Activated T-helper 1 cell treated with anti-CD3 and anti-CD28 coated beads, Interleukin-12 subunit alpha, Interleukin-12 subunit beta, Interleukin-2, Interleukin-4 antibody, amounts not matched to agents 30 ng/mL and 10 ng/mL and 1 ng/mL, durations not matched to agents 14 hours and 24 hours and 36 hours (primary cell): ENCODE measurements at places on chromosomes 6 and 20. TPM values are rescaled to one million over a fixed set of nuclear protein-coding genes. Genes with fewer than 3 reads are reported as not detected.

Gene PPIL4
- 25.0 and 26.1 TPM in 2 replicates for total RNA-seq

Gene BEND6
- 0.07 TPM in 1 of 2 replicates, not detected in the other for total RNA-seq

Gene CD93
- total RNA-seq = 1.2 and 1.3 TPM in 2 replicates

Gene DCBLD1
- 3.9 and 4.5 TPM in 2 replicates for total RNA-seq

Gene CALHM5
- total RNA-seq = not detected in 2 replicates

Gene CYP21A2
- total RNA-seq = 0.34 and 0.36 TPM in 2 replicates

Gene SGK2
- total RNA-seq = 0.17 TPM in 1 of 2 replicates, not detected in the other

Gene ZC2HC1B
- 0.24 TPM in 1 of 2 replicates, not detected in the other for total RNA-seq

Gene HLA-DRA
- total RNA-seq = 39.3 and 40.1 TPM in 2 replicates

Gene SPEF1
- total RNA-seq = 0.12 TPM in 1 of 2 replicates, not detected in the other

Gene TSPYL4
- total RNA-seq = 20.4 and 21.4 TPM in 2 replicates

Gene LPA
- not detected in 2 replicates for total RNA-seq

Gene PPIL6
- 0.13 and 0.29 TPM in 2 replicates for total RNA-seq

Gene CDH26
- total RNA-seq = 0.41 and 0.56 TPM in 2 replicates

Gene BPI
- total RNA-seq = not detected in 2 replicates

Gene RBBP8NL
- not detected in 2 replicates for total RNA-seq

Gene TMEM170B
- 0.78 and 0.86 TPM in 2 replicates for total RNA-seq

Gene ZFP57
- total RNA-seq = 2.4 and 2.7 TPM in 2 replicates

Gene SAMD10
- 29.4 and 34.9 TPM in 2 replicates for total RNA-seq

Gene ADGRB3
- total RNA-seq = not detected in 2 replicates

Gene FAM110A
- total RNA-seq = 19.0 and 21.1 TPM in 2 replicates

Gene PTCRA
- total RNA-seq = not detected in 2 replicates

Gene UNC5CL
- 0.93 and 0.99 TPM in 2 replicates for total RNA-seq

Gene IL17F
- 0.27 TPM in 1 of 2 replicates, not detected in the other for total RNA-seq

Gene SLC2A10
- not detected in 2 replicates for total RNA-seq

Gene CCN2
- total RNA-seq = not detected in 2 replicates

Gene HLA-DOA
- total RNA-seq = 1.8 and 2.0 TPM in 2 replicates

Gene CLVS2
- not detected in 2 replicates for total RNA-seq

Gene CPXM1
- 0.31 and 0.76 TPM in 2 replicates for total RNA-seq

Gene SPAG4
- 3.6 and 5.1 TPM in 2 replicates for total RNA-seq

Gene RPP21
- total RNA-seq = 54.2 and 62.8 TPM in 2 replicates

Gene JPH2
- not detected in 2 replicates for total RNA-seq

Gene TFAP2D
- not detected in 2 replicates for total RNA-seq

Gene HLA-DQA1
- total RNA-seq = 12.5 and 13.3 TPM in 2 replicates

Gene PSORS1C1
- total RNA-seq = 0.26 TPM in 1 of 2 replicates, not detected in the other

Gene HLA-C
- 944 and 984 TPM in 2 replicates for total RNA-seq

Gene GRM4
- total RNA-seq = not detected in 2 replicates

Gene ERVFRD-1
- not detected in 2 replicates for total RNA-seq

Gene CRISP2
- total RNA-seq = not detected in 2 replicates

Gene CST4
- total RNA-seq = not detected in 2 replicates

Gene ARMH2
- total RNA-seq = not detected in 2 replicates

Gene FAM83C
- not detected in 2 replicates for total RNA-seq

Gene MYLK4
- total RNA-seq = 0.10 TPM in 2 replicates

Gene PNLDC1
- total RNA-seq = 0.56 and 0.78 TPM in 2 replicates

Gene FNDC1
- total RNA-seq = 0.02 TPM in 1 of 2 replicates, not detected in the other

Gene ABHD16B
- not detected in 2 replicates for total RNA-seq
